ENCODE measurements at places on chromosomes 4 and X. TPM values are rescaled to one million over a fixed set of nuclear protein-coding genes. Genes with fewer than 3 reads are reported as not detected.

DNA sequence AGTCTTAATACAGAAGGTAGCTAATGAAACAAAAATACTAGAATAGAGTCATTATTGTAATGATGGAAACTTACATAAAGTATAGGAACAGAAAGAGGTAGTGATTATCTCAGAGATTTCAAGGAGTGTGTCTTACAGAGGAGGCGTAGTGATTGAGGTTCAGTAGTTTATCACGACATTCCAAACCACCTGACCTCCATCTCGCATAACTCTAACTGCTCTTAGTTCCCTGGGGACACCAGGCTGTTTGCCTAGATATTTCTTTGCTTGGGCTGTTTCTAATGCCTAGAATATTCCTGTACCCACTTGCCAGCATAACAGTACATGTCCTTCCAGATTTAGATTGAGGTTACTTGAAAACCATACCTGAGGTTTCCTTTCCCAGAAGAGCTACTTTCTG is 29.1 kb downstream of the STAG2 start:
- DNase-seq, result no peak

DNA sequence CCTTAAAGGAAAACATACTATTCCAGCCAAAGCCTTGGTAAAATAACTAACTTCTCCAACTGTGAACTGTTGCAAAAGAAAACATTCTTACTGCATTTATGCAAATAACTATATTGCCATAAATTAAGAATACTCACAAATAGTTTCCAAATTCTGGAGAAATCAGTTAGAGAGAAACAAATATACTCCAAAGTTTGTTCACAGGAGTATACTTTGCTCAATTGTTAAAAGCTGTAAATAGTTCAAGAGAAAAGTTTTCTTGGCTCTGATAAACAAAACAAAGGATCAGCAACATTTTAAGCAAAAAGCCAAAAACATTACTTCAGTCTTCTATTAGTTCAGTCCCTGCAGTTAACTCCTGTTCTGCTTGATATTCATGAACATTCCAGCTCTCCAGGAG is 83.0 kb downstream of the EIF4E start:
- DNase-seq, result no peak

MAGEA8 gene
- total RNA-seq, result not detected

DNA sequence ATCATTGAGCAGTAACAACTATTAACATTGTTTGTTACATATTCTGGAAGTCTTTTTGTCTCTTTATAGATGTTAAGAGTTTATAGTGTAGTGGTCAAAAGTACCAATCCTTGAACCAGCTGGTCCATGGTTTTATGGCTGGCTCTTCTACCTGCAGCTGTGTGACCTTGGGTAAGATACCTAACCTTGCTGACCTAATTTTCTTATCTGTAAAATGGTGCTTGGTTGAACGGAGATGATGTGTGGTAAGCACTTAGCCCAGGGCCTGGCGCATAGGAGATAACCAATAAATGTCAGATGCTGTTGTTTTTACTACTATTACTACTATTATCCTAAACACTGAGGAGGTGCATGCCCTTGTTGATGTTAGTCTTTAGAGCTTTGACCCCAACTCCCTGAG is 116.6 kb downstream of the TMEM164 start:
- no peak for DNase-seq

- no peak for DNase-seq
Measured at GRCh38 chrX:84830836-84831235, 172.8 kb upstream of the APOOL start.

GRCh38 chr4:1043162-1043561 is 31.7 kb downstream of the FGFRL1 start:
- no peak for DNase-seq

ADH7 gene
- total RNA-seq, result not detected

GRCh38 chr4:23970201-23970850 is 80.5 kb upstream of the PPARGC1A start:
- DNase-seq, result no peak

DNA sequence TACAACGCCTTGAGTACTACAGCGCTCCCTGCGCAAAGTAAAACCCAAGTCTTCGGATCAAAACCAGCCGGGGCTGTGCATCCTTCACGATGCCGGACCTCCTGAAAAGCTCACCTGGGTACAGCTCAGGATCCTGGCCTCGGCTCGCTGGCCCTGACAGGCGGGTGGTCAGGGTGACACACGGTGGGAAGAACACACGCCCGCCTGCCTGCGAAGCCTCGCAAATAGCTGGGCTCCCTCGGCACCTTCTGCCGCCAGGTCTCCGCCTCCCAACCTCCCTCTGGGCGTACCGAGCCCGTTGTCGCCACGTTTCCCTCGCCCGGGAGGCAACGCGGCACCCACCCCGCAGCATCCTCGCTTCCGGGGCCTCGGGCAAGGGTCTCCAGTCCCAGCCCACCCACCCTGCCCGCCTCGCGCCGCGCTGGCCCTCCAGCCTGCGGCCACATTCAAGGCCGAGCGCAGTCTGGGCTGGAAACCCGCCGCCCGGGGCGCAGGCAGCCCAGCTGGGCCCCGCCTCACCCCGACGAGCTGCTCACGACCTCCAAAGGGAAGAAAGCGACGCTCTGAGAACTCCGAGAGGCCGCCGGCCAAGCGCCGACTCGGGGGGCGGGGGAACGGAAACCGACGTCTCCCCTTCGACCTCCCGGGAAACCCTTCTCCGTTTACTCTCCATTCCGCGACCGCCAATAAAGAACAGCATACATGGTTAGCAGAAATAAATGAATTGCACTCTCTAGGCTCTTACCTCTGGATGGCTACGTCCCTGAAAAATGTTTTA is 511 bp downstream of the PPM1K start:
- peak; percentile 40 for DNase-seq

DNA sequence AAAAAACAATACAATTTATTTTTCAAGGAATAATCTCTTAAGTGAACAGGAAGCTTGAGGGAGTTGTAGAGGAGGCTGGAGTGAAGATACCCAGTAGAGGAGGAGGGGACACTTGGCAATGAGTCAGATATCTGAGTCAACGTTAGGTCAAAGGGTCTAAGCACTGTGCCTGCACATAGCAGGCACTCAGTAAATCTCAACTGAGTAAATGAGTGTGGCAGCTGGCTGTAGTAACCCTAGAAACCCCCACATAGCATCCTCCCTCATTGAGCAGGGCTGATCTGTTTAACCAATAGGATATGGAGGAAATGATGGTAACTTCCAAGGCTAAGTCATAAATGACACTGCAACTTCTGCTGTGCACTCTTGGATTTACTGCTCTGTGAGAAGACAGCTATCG is 186.0 kb upstream of the FAM241A start:
- DNase-seq, result no peak
